ENCODE measurements at places on chromosomes 16 and 17. TPM values are rescaled to one million over a fixed set of nuclear protein-coding genes. Genes with fewer than 3 reads are reported as not detected.

The SRCAP gene
- total RNA-seq = 22.9 TPM

DNA sequence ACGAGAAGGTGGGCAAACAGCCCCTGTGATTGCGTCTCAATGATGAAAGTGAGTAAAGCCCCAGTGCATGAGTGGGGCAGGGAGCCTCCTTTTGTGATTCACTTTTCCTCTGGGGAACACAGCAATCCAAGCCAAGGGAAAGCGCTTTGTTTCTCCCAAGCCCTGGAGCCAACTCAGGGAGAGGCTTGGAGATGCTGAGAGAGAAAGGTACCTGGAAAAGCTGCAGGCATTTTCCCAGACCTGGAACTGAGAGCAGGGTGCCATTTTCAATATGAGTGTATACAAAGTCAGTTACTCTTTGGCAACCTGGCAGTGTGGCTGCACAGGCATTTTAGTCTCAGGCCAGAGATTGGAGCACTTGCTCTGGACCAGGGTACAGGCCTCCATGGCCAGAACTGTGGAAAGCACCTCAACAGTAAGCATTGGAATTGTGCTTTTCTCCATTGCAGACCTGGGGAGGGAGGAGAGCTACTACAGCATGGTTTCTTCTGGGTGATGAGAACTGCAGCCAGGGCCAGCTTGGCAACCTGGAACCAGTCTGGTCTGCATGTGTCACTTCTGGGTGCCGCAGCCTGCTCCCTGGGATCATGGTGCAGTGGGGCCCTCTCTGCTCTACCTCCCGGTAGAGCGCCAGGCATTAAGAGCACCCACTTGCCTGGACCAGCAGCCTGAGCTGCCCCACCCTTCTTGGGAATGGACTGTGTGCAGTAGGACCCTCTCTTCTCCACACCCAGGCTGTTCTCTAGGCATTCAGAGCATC is 89.0 kb upstream of the CDH5 start:
- no peak for DNase-seq

- no peak for DNase-seq
Observed at GRCh38 chr17:80146121-80147034, 550 bp downstream of the EIF4A3 start.

GRCh38 chr16:997440-998051 is 16.0 kb downstream of the SOX8 start:
- DNase-seq = peak; percentile 38

The CLEC18A gene
- 0.10 TPM for total RNA-seq

DNA sequence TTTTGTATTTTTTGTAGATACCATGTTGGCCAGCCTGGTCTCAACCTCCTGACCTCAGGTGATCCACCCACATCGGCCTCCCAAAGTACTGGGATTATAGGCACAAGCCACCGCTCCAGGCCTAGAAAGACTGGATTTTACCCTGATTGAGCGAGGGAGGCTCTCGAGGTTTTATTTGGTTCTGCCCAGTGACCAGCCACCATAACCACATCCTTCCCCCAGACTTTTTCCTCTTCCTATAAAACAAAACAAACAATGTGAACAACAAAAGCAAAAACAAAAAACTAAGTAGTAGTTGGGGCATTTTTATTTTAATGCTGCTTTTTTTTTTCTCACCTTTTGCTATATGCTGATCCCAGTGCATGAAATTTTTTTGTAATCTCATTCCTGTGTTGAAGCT is 509.6 kb downstream of the MAF start:
- DNase-seq = no peak

DNA sequence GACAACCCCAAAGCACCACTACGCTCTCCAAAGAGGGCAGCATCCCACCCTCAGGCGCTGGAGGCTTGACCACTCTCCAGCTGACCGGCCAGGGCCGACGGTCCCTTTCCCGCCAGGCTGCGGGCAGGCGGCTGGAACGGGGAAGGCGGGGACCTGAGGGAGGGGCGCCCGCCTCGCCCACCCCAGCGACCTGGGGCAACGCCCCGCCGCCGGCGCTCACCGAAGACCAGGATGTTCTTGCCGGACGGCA is 431 bp downstream of the DYNC1LI2 start:
- DNase-seq = no peak

The KRTAP9-8 gene
- not detected for total RNA-seq

DNA sequence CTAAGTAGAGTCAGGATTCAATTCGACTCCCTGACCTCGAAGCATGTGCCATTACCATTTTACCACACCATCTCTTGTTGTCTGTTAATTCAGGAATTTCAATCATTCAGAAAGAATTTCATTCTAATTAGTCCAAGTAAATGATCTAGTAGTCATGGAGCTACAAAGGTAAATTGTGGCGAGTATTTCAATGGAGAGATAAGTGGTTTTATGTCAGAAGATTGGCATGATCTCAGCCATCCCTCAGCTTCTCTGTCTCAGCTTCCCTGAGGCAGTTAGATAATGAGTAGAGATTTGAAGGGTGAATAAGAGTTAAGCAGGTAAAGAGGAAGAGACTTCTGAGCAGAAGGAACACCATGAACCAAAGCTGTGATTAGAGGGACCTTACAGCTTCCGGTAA is 93.6 kb downstream of the HS3ST4 start:
- no peak for DNase-seq

DNA sequence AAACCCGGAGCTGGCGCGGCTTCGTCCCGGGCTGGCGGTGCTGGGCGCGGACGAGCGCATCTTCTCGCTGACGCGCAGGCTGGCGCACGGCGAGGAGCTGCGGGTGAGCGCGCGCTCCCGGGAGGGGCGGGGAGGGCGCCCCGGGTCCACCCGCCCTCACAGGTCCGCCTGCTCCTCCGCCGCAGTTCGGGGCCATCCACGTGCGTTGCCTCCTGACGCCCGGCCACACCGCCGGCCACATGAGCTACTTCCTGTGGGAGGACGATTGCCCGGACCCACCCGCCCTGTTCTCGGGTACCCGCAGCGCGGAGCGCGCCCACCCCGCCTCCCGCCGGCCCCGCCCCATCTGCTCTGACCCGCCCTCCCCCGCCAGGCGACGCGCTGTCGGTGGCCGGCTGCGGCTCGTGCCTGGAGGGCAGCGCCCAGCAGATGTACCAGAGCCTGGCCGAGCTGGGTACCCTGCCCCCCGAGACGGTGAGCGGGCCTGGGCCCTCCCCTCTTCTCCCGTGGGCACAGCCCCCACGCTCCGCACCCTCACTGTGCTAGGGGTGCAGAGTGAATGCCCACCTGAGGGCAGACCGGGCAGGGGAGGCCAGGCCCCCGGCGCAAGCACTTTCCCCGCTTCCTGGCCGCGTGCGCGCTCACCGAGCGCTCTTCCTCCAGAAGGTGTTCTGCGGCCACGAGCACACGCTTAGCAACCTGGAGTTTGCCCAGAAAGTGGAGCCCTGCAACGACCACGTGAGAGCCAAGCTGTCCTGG is 1.4 kb downstream of the HAGHL start:
- DNase-seq = peak; percentile 83

GRCh38 chr16:66473654-66474519 is 46.8 kb downstream of the BEAN1 start:
- no peak for DNase-seq

DNA sequence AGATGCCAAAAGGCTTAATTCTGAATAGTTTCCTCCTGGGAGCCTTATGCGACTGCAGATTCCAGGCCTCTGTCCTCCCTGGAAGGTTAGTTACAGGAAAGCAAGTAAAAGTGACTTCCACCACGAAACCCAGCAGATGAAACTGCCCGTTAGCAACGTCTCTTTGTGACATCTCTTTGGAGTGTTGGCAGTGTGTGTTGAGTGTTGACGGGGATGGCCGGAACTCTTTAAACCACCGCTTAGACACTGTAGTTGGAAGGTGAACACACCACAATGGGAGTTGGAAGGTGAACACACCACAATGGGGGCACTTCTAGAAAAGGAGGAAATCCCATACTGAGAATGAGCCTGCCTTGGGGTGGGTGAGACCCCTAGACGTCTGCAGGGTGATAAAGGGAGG is 858 bp downstream of the SKAP1 start:
- no peak for DNase-seq

DNA sequence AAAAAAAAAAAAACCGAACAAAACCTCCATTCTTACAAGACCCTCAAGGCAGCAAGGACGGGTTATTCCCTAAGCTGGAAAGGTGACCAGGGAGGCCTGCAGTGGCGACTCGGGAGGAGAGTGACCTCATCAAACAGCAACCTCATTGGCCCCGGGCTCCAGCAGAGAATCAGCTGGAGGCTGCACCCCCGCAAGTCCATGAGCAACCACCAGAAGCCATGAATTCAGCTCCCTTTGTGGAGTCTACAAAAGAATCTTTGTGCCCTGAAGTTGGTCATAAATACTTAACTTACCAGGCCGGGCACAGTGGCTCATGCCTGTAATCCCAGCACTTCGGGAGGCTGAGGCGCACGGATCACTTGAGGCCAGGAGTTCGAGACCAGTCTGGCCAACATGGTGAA is 80.9 kb upstream of the CREBBP start:
- peak; percentile 28 for DNase-seq

- no peak for DNase-seq
Observed at GRCh38 chr17:69949496-69949895, 125.5 kb upstream of the KCNJ16 start.

GRCh38 chr16:75351183-75351582 is 82.1 kb downstream of the CFDP1 start:
- DNase-seq = peak; percentile 83

The KCNG4 gene
- not detected for total RNA-seq

The VTN gene
- total RNA-seq = not detected

The WSCD1 gene
- 0.67 TPM for total RNA-seq

The OR1F1 gene
- total RNA-seq = not detected

The DNAJA2 gene
- total RNA-seq = 71.3 TPM

- no peak for DNase-seq
Observed at GRCh38 chr17:44772308-44773045, 13.7 kb downstream of the ADAM11 start.

- DNase-seq = no peak
Observed at GRCh38 chr16:70151941-70152509, 21.6 kb upstream of the CLEC18C start.

GRCh38 chr17:69995476-69995875 is 79.5 kb upstream of the KCNJ16 start:
- no peak for DNase-seq

The ACSM3 gene
- total RNA-seq = 0.45 TPM

The TBC1D3H gene
- not detected for total RNA-seq

DNA sequence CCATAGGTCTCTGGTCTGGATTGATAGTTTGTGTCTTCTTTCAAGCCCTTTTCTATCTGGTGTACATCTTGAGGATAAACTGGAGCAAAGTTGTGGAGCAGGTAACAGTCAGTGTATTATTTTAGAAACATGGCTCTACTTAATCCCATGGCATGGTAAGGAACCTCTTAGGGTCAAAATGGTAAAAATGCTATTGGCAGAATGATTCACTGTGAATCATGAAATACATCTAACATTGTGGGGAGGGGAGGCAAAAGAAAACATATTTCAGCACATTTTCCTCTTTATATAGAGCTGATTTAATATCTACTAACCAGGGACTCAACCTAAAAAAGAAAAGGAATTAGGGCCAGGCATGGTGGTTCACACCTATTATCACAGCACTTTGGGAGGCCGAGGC is 17.9 kb upstream of the ALDH3A2 start:
- DNase-seq = peak; percentile 15

GRCh38 chr16:62408760-62409159 is 372.5 kb upstream of the CDH8 start:
- no peak for DNase-seq

The TSPOAP1 gene
- total RNA-seq = 2.3 TPM

The AANAT gene
- not detected for total RNA-seq

The FBXW10B gene
- 0.47 TPM for total RNA-seq

The TEX14 gene
- 2.7 TPM for total RNA-seq

- no peak for DNase-seq
Observed at GRCh38 chr17:72399608-72400487, 279.0 kb downstream of the SOX9 start.
